Activated T-cell treated with anti-CD3 and anti-CD28 coated beads, Interleukin-2, amount 50 U/mL, for 1 hour (primary cell): ENCODE measurements at places on chromosomes 1 and 21.

- DNase-seq: no peak
These were observed 47.0 kb upstream of the RBM15 start for GRCh38 chr1:110292031-110292741.

DNA sequence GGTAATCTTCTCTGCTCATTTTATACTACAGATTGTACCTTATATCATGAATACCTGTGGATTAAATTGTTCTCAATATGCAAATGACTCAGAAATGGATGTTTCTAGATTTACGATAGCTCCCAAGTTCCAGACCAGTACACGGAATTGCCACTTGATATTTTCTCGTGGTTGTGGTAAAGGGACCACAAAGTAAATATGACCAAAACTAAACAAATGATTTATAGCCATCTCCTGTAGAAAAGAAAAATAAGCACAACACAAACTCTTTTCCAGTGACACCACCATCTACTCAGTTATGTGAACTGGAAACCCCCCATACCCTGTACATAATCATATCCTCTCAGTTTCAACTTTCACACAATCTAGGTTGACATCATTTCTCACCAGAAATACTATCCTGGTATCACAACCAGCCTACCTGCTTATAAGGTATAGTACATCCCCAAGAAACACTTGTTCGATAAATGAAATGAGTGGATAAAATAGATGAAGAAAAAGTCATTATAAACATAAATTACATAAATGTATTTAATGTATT is 172.3 kb downstream of the ADGRL4 start:
- no peak for DNase-seq

GRCh38 chr1:172496678-172497077 is 36.3 kb upstream of the SUCO start:
- no peak for DNase-seq

DNA sequence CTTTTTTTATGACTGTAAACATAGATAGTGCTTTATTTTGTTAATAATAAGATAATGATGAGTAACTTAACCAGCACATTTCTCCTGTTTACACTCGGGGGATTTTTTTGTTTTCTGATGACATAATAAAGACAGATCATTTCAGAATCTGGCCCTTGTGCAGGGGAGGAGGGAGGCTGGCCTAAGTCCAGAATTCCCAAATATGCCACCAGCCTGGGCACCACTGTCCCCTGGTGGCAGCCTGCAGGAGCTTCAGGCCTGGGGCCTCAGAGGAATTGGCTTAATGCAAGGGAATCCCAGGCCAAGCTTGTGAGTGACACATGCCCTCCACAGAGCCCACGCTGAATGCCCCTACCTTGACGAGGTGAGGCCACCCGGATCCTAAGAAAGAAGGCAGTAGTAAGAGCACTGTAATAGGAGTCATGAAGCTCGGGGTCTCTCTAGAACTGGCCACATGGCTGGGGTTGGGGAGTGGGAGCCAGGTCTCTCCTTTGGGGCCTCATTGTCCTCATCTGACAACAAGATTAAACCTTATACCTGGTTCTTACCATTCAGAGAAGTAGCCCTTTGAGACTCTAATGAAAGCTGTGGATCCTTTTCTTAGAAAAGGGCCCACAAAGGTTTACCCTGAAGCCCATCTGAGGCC is 24.1 kb downstream of the ETNK2 start:
- no peak for DNase-seq

- no peak for DNase-seq
These were observed 75.0 kb downstream of the PBX1 start for GRCh38 chr1:164633997-164634396.

DNA sequence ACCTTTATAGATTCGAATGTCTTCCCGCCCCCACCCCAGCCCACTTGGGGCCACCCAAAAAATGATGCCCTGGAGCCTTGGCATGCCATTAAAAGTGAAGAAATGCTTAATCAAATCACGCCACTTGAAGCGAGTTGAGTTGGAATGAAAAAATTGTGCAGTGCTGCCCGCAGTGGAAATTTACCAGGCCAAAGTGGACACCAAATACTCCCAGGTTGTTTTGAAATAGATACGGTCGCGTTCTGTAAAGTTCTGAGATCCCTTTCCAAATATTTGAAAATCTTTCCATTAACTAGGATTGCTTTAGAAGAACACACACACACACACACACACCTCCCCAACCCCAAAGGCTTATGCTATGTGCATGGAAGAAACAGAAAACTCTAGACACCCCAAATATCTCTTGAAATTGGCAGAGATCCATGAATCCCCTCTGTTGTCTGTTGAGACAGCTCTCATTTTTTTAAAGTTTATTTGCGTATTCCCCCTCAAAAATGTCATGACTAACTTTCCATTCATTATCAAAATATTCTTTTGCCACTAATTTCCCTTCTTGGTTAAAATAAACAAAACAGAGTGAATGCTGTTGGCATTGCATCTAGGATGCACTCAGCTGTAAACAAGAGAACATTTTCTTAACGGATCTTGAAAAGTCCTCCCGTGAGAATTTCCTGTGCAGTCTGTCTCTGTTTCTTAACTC is 142.3 kb upstream of the KCNE2 start:
- DNase-seq: no peak

DNA sequence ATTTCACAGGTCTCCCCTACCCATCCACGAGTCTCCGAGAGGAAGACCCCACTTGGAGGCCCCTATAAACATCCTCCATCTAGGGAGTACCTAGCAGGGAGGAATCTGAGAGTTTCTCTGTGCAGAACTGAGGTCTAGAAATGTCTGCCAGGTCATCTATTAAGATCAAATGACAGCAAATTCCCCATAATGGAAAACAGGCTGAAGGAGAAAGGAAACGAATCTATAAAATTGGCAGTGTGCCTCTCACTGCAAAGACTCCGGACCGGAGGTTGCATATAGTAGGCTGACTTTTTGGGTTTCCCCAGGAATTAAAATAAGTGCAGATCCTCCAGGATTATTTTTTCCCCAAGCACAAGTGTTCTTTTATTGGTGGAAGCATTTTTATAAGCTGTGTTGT is 57.7 kb downstream of the NMNAT2 start:
- no peak for DNase-seq

- DNase-seq: no peak
These were observed 29.3 kb downstream of the NUP133 start for GRCh38 chr1:229478852-229479251.

GRCh38 chr1:201724039-201724765 is 104.8 kb upstream of the IPO9 start:
- no peak for DNase-seq

DNA sequence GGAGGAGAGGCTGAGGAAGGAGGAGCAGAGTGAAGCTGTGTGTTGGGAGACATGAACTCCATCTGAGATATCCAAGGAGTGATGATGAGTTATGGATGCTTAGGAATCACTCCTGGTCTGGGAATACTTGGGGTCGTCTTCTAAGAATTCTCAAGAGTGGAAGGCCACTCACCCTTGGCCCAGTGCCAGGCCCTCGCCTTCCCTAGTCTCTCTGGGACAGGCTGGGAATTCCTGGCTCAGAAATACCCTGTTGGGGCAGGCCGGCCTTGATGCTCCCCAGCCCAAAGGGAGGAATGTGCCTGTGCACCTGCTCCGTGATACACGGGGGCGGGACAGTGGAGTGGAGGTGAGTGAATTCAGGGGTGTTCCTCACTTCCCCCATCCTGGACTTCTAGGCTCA is 12.6 kb upstream of the LMNA start:
- DNase-seq: no peak

DNA sequence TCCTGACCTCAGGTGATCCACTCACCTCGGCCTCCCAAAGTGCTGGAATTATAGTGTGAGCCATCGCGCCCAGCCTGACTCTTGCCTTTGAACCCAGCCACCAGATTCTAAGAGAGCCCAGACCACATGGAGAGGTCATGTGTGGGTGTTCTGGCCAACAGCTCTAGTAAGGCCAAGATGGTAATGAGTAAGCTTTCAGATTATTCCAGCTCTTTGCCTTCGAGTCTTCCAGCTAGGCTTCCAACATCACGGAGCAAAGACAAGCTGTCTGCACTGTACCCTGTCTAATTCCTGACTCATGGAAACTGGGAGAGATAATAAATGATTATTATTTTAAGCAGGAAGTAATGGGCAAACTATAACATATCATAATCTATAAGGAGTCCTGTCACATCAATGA is 14.8 kb upstream of the ZFP69B start:
- no peak for DNase-seq

DNA sequence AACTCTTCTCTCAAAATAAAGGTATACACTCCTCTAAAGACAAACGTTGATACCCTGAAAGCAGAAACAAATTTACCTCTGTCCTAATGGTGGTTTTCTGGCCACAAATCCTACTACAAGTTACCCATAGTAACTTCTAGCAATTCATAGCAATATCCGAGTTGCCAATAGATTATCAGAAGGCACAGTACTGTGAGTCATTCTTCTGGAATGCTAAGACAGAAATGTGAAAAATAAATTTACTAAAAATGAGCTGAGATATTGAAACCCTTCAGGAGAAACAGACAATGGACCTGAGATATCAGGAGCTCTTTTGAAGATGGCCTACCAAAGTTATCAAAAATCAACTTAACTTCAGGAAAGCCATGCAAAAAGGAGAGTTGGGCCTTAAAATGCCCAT is 715.0 kb upstream of the ADAMTS5 start:
- no peak for DNase-seq

- no peak for DNase-seq
These were observed 92.3 kb downstream of the PRDM16 start for GRCh38 chr1:3161176-3161840.

DNA sequence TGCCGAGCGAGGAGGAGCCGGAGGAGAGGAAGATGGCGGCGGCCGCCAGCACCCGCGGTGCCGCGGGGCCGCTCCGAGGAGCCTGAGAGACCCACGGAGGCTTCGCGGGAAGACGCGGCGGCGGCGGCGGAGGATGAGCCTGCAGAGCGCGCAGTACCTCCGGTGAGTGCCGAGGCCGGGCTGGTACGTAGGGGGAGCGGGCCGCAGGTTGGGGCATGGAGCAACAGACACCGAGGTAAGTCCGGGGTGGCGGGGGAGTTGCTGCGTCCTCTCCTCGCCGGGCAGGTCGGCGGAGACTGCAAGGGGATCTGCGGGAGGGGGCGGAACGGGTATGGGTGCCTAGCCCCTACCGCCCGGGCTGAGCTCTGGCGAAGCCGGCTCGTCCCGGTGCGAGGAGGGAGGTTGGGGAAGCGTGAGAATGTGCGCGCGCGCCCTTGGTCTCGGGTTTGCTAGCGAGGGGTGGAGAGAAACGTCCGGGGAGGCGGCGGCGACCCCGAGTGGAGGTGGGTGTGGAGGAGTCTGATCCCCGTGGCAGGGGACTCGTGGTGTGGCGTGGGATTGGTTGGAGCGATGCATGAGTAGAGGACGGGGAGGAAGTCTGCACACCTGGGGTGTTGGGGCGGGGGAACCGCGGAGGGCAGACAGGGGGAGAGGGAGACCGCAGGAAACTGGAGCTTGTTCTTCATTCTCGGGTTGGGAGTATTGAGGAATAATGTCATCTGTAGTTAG is at the start of gene SMG7:
Gene SMG7, plus strand, starts transcription at position 12 of the 729 bp plus-strand sequence. Its CDS starts 122 bp downstream, at position 134.
- DNase-seq: peak; percentile 62

DNA sequence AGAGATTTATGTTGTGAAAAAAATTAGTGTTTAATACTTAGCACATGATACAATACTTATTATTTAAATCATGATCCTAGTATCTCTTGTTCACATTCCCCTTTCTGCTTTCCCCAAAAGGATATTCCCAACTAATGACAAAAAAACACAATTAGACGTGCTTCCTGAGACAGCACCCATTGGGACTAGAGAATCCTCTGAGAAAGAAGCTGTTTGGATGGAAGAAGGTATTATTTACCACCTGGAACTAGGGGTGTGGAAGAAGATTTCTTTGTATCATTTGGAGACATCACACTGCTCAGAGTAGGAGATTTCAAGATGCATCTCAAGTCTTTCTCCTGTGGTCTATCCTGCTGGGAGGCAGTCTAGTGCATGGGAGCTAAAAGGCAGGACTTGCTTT is at the start of gene OR10Z1:
Gene OR10Z1, plus strand, starts transcription at position 301 of the 400 bp plus-strand sequence. CDS start 1,171 bp downstream, outside the sequence.
- DNase-seq: no peak

DNA sequence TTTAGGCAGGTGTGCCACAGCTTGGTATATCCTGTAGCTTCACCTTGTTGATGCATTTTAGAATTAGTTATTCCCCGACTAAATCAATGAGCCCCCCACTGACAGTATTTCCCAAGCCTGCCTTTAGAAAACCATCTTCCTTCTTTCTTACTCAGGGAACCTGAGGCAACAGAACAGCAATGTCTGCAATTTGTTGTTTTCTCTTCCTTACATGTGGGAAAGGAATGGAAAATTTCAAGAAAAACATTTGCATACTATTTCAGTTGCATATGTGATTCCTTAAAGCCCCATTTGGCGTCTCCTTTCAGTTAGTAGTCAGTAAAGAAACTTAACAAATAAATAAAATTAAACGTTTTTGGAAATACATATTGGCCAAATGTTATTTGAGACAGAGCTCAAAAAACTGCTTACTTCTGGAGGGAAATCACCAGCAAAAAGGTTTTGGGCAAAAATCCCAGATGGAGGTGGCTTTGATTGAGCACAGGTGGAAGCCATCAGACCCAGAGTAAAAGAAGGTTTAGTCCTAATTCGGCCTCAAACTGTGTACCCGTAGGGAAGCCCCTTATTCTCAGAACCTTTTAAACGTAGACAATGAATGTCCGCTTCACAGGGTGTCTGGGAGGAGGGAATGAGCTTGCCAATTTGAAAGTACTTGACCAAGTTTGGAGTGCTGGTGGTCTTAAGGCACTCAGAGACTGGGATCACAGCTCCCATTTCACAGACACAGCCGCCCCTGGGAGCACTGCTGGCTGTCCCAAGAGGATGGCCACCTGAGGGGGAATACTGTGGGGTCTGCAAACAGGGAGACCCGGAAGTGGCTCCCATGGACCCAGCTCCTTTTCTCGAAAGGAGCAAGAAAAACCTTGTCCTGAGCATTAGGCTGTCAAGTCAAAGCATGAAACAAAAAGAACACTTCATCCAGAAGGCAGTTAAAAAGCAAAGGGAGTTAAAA is 9.4 kb downstream of the LHX4 start:
- no peak for DNase-seq

DNA sequence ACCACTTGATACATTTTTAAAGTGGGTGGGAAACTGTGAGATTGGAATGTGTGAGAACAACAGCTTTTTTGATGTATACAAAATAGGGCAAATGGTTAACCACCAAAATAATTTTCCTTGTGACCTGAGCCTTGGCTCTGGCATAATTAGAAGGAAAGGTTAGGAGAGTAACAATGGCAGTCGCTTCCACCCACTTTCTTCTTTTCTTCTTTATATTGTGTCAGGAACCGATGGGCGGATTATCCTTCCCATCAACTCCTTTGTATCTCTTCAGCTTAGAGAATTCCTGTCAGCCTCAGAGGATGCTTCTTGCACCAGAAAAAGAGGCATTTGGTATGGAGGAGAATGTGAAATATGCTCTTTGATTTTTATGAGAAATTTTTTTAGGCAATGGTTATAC is 90.6 kb downstream of the SDCCAG8 start:
- DNase-seq: no peak

- no peak for DNase-seq
These were observed 561 bp downstream of the OLFM3 start for GRCh38 chr1:101995984-101996745.

DNA sequence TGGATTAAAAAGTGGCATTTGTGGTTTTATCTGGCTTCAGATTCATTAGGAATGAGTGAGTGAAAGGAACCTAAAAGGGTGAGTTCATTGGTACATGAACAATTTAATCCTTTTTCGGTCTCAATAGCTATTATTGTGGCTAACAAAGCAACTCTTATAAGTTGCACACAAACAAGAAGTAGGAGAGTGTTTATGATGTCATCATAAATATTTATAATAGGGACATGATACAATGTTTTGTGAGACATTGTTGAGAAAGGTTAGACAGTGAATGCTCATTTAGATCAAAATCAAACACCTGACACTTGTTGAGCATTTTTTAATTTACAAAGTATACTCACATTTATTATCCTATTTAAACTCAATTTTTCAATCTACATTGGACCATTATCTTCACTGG is 363.4 kb downstream of the PDE4B start:
- no peak for DNase-seq

- DNase-seq: no peak
These were observed 42.7 kb downstream of the BCAR3 start for GRCh38 chr1:93638981-93639380.
